ENCODE measurements at places on chromosomes 6 and 20. TPM values are rescaled to one million over a fixed set of nuclear protein-coding genes. Genes with fewer than 3 reads are reported as not detected.

The C6orf141 gene
- not detected for total RNA-seq

The LPA gene
- not detected for total RNA-seq

The IL17F gene
- total RNA-seq, result not detected

The PSORS1C2 gene
- not detected for total RNA-seq

The DEFB115 gene
- total RNA-seq, result not detected

The ISM1 gene
- 3.7 TPM for total RNA-seq

The HLA-DMB gene
- total RNA-seq, result 7.9 TPM

The PRRT1 gene
- 1.9 TPM for total RNA-seq

The RCAN2 gene
- total RNA-seq, result not detected

The MATN4 gene
- not detected for total RNA-seq

The CGA gene
- total RNA-seq, result not detected

The VGLL2 gene
- total RNA-seq, result not detected

The LY86 gene
- 1.5 TPM for total RNA-seq

The EBF4 gene
- 3.1 TPM for total RNA-seq

The OPRM1 gene
- not detected for total RNA-seq

The BCAS1 gene
- 0.25 TPM for total RNA-seq

The NFS1 gene
- total RNA-seq, result 30.3 TPM

The AHCY gene
- total RNA-seq, result 24.2 TPM

The BMP6 gene
- total RNA-seq, result not detected

The SPATA25 gene
- total RNA-seq, result 4.7 TPM

The GDAP1L1 gene
- total RNA-seq, result not detected

The HS3ST5 gene
- total RNA-seq, result not detected

The NFATC2 gene
- 71.6 TPM for total RNA-seq

The ZC3H12D gene
- 91.5 TPM for total RNA-seq

The CLIC5 gene
- 17.6 TPM for total RNA-seq

The KIF16B gene
- 12.0 TPM for total RNA-seq

The FAXC gene
- total RNA-seq, result not detected

The ENPP3 gene
- 0.79 TPM for total RNA-seq

The CASS4 gene
- 10.9 TPM for total RNA-seq
